Adipocyte (in vitro differentiated cells): ENCODE measurements at places on chromosomes 7 and 10.
A peak's percentile ranks its signal among the peaks of the same experiment; 100 is the strongest.

GRCh38 chr7:76333511-76334101, 25.2 kb downstream of the YWHAG start:
- no peak for DNase-seq

DNA sequence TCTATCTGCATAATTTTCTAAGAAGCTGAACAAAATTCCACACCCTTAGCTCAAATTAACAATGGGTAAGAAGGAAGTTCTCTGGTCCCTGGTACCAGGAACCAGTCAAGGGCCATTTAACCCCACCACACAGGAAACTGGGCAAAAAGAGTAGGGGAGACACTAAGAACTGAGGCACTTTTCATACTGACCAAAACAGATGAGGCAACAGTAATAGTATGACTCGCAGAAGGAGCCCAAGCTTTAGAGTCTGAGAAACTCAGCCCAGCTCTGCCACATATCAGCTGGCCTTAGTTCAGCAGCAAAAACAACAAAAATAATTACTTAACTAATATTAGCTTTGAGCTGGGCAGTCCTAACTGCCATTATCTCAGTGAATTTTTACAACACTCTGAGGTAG, 221.2 kb downstream of the FAM107B start:
- peak; percentile 71 for DNase-seq

GRCh38 chr7:52764492-52765169, 270.8 kb upstream of the POM121L12 start:
- DNase-seq: no peak

- no peak for DNase-seq
Observed at GRCh38 chr7:45064047-45064725, 24.6 kb downstream of the NACAD start.

DNA sequence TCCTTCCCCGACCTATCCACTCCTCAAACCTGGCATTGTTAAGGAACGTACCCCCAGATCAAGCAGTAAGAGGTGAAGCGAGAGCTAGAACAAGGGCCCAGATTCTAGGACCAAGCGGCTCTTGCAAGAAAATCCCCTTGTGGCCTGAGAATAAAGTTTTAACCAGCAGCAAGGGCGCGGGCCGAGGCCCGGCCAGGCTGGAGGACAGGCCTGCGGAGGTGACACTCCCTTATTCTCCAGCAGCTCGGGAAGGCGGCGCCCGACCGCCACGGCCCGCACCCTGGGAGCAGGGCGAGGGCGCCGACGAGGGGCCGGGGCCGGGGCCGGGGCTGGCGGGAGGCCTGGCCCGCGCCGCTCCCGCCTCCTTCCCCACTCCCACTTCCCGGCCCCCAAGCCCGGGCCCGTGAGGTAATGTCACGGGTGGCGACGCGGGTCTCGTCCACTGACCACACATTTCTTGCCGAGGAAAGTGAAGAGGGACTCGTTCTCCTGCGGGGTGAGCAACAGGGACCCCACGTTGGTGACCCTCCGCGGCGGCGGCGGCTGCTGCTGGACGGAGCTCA, 551 bp downstream of the WASL start:
- DNase-seq: peak; percentile 72

- no peak for DNase-seq
Observed at GRCh38 chr10:109698086-109698485, 225.2 kb downstream of the XPNPEP1 start.

GRCh38 chr7:135317676-135318325, 84.2 kb downstream of the STRA8 start:
- no peak for DNase-seq

DNA sequence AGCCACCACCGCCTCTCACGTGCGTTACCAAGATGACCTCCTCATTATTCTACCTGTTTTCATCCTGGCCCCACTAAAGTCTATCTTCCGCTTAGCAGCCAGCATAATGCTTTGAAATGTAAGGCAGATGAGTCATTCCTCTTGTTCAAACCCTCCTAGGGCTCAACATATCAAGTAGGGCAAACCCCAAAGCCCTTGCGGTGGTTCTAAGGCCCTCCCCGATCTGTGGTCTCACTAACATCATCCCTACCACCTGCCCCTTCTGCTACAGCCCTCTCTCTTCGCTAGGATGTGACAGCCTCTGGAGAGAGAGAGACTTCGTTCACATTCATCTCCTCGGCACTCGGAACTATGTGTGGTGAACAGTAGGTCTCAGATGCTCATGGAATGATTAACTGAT, 94.8 kb downstream of the SVIL start:
- DNase-seq: no peak

DNA sequence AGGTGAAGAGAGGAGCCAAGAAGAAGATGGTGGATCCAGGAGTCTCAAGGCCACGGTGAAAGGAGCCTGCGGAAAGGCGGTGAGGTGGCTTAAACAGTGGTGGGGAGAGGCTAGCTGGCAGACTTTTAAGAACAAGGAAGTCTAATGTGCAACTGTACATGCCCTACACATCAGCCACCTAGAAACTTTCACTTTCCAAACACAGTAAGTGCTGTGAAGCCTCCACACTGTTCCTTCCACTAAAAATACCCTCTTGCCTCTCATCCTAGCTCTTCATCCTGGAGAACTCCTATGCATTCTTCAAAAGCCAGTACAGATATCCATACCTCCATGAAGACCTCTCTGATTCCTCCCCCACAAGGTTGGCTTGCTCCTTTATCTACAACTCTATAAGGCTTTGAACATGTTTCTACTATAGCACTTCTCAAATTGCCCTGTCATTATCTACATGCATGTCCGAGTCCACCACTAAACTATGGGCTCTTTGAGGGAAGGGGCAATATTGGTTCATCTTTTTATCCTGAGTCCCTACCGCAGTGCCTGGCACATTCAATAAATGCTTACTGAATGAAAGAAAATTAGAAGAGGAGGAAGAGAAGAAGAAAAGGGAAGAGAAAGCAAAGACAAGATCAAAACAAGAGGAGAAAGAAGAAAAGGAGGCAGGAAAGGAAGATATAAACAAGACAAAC, 54.2 kb downstream of the DNAJC12 start:
- DNase-seq: no peak

DNA sequence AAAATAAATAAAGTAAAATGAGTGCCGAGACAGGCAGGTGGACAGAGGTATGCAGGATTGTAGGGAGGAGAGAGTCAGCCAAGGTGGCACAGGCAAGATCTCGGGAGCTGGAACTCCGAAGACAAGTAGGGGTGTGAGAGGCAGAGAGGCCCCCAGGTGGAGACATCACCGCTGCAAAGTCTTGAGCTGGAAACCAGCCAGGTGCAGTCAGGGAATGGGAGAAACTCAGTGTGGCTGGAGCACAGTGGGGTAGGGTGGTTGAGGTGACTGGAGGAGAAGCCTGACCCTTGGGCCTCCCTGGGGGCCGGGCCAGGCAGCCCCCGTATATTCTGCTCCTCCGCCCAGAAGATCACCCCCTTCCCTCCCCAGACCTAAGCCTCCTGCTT, 4.2 kb downstream of the EPHB4 start:
- DNase-seq: no peak

- DNase-seq: no peak
Observed at GRCh38 chr10:30944005-30944404, 87.7 kb downstream of the ZNF438 start.

DNA sequence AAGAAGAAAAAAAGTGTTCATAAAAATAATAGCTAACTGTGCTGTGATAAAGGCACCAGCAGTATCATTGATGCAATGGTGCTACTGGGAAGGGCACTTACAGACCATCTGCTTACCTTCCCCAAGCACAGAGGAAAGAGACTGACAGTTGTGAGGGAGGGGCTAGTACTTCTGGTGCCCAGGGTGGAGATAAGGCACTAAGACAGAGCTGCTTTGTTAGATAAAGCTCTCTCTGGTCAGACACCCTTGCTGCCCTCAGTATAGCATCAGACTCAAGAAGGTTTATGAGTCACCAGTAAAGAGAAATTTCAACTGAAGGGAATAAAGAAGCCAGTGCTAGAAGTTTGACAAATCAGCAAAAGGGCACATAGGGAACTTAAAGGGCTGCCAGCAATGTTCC, 325.6 kb downstream of the HPSE2 start:
- no peak for DNase-seq

DNA sequence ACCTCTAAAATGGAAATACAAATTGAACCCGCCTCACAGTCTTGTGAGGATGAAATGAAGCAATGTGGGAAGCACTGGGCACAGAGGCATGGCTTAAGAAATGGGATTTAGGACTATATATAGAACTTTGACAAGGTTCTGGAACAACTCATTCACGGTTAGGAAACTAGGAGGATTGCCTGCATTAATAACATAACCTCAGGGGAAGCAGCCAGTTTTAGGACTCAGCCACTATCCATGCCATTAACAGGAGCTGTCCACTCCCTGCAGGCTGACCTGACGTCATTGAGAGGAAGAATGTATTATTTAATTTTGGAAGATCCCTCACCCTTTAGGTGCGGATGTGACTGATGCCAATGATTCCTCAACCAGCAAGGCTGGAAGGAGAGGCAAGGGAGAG, 34.8 kb downstream of the ITGB8 start:
- DNase-seq: peak; percentile 27

GRCh38 chr10:16673443-16673842, 143.8 kb downstream of the RSU1 start:
- DNase-seq: no peak

DNA sequence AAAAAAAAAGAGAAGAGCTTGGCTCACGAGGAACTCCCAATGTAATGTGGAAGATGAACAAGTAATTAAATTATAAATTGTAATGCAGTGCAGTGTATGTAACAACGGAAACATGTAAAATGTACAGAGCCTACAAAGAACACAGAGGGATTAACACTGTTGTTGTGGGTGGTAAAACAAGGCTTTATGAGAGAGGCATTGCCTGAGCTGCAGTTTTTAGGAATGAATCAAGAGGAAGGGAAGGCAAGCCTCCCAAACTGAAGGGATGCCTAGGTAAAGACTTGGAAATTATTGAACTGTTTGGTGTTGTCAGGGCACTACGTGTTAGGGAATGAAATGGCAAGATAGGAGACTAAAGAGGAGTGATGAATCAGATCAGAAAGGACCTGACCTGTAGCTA, 213.7 kb downstream of the HTR7 start:
- peak; percentile 41 for DNase-seq

- no peak for DNase-seq
Observed at GRCh38 chr10:111999205-111999914, 184.2 kb downstream of the GPAM start.

GRCh38 chr10:84095811-84096497, 43.4 kb upstream of the GHITM start:
- peak; percentile 3 for DNase-seq

DNA sequence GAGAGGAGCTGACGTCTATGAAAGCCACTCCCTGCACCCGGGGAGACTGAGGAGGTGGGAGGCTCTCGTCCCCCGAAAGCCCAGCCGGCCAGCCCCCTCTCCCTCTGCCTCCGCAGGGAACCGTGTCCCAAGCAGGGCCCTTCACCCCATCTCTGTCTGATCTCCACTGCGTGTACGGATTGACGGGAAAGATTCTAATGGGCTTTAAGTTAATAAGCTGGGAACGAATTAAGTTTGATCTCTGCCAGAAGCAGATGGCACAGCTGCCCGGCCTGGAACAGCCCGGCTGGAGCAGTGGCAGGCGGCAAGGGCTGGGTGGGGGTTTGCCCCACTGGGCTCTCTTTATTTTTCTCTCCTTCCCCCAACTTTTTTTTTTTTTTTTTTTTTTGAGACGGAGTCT, 6.1 kb upstream of the SLC29A4 start:
- no peak for DNase-seq

DNA sequence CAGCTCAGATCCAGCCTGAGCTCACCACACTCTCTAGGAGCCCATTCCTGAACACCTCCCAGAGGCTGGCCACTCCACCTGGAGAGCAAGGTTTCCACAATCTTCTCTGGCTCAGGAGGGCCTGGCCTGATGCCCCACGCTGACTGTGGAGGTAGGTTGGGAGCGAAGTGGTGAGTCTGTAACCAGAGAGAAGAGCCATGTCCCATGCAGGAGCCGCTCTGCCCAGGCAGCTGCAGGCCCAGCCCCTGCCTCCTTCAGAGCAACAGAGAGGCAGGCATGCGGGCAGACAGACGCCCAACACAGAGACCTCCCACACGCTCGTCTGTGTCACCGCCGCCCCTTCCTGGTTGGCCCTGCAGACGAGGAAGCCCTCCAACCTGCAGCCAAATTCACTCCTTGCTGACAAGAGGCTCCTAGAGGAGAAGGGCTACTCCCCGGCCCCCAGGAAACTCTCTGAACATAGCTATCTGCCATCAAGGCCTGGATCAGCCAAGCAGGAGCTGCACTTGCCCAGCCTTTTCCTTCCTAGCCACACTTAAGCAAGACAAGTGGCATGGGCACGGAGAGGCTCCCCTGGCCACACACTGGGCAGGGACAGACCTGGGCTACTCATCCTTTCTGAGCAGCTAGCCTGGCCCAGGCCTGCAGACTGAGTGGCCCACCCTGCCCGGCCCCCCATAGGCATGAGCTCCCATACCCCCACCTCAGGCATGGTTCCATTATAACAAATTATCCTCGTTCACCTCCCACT, 101.9 kb downstream of the GRID1 start:
- no peak for DNase-seq

DNA sequence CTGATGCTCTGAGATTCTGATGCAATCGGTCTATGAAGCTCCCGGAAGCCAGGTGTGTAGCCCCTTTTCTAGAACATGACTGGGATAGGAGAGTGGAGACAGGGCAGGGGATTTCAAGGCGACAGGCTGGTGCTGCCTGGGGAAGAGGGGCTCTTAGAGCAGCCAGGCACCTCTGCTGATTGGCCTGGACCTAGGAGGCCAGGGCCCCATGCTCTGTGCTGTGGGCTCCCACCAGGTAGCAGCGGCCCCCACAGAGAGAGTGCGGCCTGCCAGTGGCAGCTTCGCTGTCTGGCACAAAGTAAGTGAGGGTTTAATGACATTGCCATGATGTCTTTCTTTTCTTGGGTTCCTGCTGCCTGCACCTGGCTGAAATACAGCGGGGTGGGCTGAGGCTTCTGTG, 99.4 kb upstream of the PODXL start:
- DNase-seq: no peak

DNA sequence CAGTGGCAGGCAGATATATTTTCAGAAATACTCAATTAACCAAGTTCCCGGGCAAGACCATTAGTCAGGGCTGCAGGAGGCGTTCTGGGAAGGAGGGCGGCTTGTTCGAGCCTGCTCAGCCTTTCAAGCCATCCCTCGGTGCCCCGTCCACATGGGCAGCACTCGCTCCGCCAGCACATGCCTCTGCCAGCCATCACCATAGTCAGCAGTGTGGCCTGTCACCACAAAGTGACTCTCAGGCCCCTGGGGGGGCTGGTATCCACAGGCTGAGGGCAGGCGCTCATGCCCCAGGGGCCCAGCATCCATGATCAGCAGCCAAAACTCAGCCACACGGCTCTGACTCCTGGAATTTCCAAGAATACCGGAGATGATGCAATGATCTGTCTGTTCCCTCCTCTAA, 81.9 kb downstream of the CHST15 start:
- peak; percentile 39 for DNase-seq

GRCh38 chr7:101743241-101743994, 74.0 kb upstream of the CUX1 start:
- peak; percentile 71 for DNase-seq

GRCh38 chr10:74032900-74033655, 35.2 kb downstream of the VCL start:
- DNase-seq: no peak
